ENCODE measurements at places on chromosomes 7 and 10.

GRCh38 chr10:86712317-86712707 lies 44.0 kb downstream of the LDB3 start:
- no peak for DNase-seq

DNA sequence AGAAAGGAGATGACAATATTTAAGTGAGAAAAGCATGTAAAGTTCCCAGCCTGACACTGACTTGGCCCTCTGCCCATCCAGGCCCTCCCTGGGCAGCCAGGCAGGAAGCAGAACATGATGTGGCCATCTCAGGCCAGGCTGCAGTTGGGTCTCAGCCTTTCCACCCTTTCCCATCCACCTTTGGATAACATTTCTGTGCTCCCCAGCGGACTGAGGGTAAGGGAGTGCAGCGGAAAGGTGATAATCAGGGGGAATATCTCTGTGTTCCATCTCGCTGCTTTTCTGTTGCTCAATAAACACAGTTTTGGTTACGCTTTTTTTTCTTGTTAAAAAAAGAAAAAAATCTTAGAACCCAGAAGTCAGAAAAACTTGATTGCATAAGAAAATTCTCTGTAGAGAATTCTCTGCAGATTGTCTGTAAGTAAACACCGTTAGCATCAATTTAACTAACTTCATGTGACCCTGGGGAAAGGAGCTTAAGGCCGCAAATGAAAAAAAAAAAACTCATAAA lies 37.2 kb upstream of the TARP start:
- DNase-seq, result no peak

GRCh38 chr7:148665221-148665620 lies 33.5 kb upstream of the CUL1 start:
- DNase-seq, result no peak

- DNase-seq, result peak; percentile 60
Observed at GRCh38 chr7:102425639-102426267, 7.6 kb upstream of the ORAI2 start.

DNA sequence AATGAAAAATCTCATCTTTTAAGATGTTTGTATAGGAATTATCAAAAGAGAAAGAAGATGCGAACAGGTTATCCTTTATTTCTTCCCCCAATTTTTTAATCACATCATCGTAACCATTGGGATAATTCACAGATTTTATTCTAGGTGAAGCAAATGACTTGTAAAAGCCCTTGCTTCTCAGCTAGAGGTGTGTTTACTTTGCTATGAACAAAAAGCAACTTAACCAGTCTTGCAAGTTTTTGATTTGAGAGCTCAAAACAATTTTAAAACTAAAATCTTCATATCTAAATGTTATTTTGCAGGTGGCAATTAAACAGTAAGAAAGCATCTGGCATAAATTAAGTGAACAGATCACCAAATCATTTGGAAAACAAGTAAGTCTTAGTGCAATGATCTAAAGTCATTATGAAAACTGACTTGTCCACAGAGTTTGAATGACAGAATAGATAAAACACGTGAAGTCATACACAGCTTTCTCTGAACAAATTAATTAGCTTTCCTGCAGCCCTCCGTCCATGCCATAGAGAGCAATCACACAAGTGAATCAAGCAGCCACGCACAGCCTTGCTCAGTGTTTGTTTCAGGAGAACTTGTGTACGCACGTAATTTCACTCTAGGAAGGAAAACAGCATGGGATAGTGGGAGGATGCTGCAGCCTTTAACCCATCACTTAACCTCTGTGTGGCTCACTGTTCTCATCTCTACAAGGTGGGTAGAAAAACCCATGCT lies 85.0 kb upstream of the ZNF800 start:
- no peak for DNase-seq

DNA sequence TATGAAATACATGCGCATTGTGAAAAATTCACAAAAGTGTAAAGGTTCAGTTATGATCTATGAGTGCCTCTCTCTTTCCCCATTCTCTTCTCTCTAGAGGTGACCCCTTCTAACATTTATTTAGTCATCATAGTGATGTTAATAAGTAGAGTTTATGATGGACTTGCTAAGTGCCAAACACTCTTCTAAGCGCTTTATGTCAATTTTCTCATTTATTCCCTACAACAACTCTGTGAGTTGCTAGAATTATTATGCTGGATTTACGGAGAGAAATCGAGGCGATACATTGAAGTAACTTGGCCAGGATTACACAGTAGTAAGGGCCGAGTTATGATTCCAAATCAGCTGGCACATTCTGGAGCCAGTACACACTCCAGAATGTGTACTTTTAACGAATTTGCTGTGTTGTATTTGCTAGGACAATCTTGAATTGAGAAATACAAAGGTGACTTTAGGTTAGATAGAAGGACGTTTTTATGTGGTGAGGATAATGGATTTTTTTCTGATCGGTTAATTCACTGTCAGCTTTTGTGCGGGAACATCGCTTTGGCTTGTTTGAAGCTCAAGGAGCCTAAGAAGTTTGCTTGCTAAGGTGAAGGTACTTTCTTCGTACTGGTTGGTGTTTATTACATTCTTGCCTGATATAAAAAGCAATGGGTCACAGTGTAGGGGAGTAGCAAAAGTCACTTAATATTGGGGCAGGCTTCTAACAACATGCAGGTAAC lies 1.4 kb downstream of the ATRNL1 start:
- no peak for DNase-seq

DNA sequence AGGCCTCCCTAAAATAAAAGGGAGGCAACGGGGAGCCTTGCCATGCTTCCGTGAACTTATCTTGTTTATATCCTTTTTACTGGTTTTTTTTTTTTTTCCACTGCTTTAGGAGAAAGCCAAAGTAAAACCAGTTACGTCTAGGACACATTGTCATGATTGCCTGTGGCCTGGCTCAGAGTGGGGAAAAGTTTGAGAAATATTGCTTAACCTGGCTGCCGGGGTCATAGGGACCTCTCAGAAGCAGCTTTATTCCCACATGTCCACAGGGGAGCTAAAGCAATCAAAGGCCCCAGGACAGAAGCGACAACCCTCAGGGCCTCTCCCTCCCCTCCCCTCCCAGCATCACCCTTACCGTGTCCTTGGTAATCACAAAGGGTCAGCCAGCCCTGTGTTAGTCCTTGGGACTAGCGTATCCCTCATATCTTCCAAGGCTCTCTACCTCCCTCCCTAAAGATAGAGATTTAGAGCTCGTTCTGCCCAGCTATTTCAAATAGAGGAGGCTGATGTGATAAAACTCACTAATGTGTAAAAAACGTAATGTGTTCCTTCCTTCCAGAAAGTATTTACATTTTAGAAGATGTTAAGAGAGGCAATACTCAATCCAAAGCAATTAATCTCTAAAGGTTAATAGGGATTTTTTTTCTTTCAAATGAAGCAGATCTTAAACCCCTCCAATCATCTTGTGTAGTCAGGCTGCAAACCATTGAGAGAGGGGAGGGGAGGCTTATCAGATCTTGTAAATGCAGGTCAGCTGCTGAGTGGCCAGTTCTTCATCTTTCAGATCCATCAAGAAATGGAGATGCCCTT lies 64.8 kb upstream of the PRKAR2B start:
- no peak for DNase-seq

GRCh38 chr7:129615018-129615417 lies 3.5 kb downstream of the NRF1 start:
- no peak for DNase-seq

DNA sequence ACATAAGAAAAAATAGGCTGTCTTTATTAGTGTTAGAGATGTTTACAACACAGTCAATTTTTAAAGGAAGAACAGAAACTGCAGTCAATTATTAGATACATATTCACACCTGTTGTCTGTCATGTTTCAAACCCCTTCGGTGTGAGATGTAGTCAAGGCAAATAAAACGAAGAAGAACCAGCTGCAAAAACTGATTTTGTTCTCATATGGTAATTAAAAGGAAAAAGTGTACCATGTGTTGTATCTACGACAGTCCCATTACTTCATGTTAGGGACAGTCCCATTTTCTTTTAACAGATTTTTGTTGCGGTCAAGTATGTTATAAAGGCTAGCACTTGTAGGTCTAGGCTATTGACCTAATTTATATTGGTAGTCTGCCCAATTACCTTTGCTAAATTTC lies 149.4 kb downstream of the LRRN3 start:
- no peak for DNase-seq

DNA sequence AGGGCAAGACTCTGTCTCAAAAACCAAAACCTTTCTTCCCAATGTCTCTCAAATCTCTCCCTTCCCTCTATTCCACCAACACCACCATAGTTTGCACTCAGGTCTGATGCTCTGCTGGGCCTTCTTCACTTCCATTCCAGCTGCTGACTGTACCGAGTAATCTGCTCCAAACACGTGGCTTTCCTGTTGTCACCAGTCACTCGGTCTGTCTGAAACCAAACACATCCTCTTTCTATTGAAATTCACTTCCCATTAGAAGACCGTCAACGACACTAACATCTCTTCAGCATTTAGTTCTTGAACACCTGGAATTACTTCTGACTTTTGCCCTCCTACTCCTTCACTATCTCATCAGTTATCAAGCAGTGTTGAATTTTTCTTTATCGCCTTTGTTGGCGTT lies 4.7 kb upstream of the NRF1 start:
- DNase-seq, result no peak

DNA sequence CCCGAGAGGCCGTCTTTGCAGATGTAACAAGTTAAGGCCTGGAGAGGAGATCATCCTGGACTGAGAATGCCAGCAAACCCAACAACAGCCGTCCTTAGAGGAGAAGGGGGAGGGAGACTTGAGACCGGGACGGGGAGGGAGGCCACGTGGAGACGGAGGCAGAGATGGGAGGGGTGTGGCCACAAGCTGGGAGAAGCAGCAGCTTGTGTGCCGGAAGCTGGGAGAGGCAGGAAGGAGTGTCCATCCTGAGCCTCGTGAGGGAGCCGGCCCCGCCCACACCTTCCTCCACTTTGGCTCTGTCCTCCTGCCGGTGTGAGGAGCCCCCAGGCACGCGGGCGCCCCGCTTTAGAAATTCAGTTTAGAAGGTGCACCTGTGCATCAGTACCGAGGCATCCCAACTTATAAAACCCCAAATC lies 95.7 kb downstream of the DNAJB6 start:
- DNase-seq, result no peak

DNA sequence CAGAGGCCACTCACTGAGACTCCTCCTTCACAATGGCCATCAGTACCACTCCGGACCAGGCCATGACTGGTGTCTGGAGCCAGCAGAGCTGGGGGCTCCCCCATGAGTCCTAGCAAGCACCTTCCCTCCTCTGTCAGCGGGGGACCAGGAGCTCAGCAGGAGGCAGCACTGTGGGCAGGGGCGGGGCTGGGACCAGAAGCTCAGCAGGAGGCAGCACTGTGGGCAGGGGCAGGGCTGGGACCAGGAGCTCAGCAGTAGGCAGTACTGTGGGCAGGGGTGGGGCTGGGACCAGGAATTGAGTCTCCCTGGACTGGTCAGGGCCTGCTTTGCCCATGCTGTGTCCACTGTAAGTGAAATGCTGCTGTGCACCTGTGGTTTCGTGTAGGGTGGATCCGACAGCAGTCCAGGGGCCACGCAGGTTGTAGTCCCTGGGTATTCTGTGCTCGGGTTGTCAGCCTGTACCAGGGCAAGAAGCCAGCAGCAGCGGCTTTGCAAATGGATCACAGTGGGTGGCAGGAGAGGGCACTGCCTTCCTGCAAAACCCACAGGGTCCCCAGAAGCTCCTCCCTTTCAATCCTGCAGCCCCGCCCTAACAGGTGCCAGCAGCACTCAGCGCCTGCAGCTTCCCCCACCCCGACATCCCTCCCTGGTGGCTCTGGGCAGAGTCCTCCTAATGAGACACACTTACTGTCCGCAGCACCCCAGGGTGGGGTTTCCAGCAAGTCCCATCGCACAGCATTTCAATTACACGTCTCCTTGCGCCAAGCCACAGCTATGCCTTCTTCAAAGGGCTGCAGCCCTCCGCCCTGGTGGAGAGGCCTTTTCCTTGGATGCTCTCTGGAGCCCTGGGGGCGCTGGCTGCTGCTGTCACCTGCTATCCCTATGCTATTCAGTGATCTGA lies 220.5 kb downstream of the TCERG1L start:
- DNase-seq, result no peak

GRCh38 chr7:157712666-157713235 lies 375.9 kb downstream of the DNAJB6 start:
- DNase-seq, result no peak

DNA sequence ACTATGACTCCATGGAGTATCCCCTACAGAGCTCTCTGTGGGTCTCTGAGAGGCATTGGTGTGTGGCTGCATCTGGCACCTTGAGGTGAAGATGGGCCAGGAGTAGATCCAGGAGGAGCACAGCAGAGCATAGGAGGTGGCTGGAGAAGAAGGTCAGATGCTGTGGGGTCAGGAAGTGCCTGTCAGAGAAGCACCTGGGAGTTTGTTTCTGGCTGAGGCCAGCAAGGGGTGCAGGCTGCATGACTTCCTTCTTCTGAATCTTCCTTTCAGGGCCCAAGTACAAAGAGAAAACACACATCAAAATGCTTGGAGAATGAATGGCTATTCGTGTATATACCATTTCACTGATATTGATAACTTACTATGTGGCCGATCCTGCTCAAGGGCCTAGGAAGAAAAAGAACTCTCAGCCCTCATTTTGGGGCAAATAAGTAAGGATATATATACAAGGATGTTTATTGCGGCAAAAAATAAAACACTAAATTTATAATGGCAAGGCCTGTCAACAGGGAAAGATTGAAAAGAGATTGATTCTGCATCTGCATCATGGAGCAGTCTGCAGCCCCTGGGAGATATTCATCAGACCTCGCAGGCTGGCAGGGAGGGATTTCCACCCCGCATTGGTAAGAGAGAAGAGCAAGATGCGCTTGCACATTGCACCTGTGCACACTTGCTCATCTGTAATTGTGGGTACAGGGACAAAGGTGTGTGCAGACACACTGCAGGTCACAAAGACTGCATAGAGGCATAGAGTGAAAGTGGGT lies 39.2 kb downstream of the PTPRE start:
- no peak for DNase-seq

DNA sequence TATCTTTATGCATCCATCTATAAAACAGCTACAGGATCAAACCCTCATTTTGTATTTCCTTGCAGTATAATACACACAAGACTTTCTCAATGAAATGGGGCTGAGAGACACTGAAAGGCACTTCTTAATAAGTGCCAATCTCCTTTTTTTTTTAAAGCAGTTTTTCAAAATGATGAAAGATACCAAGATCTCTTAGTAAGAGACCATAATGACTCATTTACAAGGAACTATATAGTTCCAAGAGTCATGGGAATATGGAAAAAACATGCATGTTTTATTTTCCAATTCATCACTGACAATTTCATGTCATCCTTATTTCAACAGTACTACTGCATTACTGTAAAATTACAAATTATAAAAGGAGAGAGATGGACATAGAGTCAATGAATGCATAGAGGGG lies 973.7 kb downstream of the GATA3 start:
- DNase-seq, result no peak

- DNase-seq, result no peak
Observed at GRCh38 chr10:71112138-71112785, 100.1 kb upstream of the UNC5B start.

DNA sequence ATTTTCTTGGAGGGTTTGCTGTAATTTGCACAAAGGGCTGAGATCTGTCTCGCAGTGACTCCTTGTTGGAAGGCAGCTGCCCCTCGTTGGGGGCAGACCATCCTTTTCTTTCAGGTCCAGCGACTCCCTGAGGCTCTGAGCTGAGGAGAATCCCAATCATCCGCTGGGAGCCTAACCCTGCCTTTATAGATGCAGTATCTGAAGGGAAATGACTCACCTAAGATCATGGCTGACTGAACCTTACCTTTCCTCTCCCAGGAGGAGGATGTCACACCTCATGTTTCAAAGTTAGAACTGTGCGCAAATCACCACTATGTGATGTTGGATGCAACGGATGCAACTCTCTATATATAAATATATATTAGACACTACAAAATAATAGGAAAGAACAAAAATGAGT lies 36.4 kb upstream of the MXI1 start:
- DNase-seq, result no peak

- DNase-seq, result no peak
Observed at GRCh38 chr7:10860516-10860915, 113.2 kb upstream of the PHF14 start.
